AML-193 (cell line): ENCODE measurements at places on chromosomes 12 and 14.

GRCh38 chr14:104864267-104865080, 594 bp upstream of the CEP170B start:
- no peak for DNase-seq

DNA sequence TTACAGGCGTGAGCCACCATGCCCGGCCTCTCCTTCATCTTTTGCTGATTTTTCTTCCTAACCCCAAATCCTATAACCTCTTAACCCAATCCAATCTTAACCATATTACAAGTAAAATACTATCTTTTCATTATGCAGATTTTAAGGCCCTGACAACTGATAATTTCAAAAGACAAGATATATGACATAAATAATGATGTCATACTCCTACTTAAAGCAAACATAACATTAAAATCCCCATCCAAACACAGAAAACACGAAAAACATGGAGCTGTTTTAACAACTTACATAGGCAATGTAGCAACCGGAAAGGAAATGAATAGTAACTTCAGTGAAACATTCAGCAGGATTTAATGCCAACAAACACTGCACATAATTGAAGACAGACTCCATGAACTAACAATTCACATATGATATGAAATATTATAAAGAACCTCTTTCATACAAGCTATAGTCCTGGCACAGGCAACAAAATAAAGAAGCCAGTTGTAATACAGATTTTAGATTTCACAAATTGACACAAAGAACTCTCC, 21.5 kb downstream of the USP44 start:
- no peak for DNase-seq

DNA sequence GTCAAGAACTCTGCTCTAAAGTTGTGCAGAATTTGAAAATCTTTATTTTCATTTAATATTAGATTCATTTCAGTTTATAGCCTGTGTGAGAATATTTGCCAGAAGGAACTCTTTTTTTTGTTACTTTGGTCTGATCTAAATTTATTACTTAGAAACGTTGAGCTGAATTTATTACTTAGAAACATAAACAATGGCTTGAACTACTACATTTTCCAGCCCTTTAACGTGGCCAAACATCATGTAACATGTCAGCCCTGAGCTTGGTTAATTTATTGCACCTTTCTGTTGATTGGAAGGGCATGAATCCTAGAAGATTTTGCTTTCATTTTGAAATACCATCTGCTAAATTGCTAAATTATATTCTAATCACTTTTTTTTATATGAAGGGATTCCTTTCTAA, 241.4 kb downstream of the TMEM117 start:
- no peak for DNase-seq

DNA sequence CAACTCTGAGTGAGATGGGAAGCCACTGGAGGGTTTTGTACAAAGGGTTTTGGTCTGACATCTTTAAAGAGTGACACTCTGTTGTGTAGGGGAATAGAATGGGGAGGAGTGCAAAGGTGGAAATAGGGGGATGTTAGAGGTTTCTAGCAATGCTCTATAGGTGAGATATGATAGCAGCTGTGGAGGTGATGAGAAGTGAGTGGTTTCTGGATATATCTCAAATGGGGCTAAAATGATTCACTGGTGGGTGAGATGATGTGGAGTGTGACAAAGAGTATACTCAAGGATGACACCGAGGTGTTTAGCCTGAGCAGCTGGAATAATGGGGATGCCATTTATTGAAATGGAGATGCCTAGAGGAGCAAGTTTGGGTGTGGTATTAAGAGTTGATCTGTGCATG, 426.4 kb downstream of the PCNX1 start:
- DNase-seq, result no peak

- no peak for DNase-seq
Measured at GRCh38 chr14:96479435-96480146, 22.6 kb upstream of the PAPOLA start.

- DNase-seq, result no peak
Measured at GRCh38 chr14:71668186-71668912, 263.9 kb upstream of the RGS6 start.

- no peak for DNase-seq
Measured at GRCh38 chr12:47774663-47775062, 1.6 kb downstream of the SLC48A1 start.

- DNase-seq, result no peak
Measured at GRCh38 chr12:80807640-80808288, 91.1 kb downstream of the MYF5 start.

- no peak for DNase-seq
Measured at GRCh38 chr12:93868771-93869170, 191.6 kb downstream of the CRADD start.

- DNase-seq, result no peak
Measured at GRCh38 chr12:109549613-109550270, 23.6 kb downstream of the MMAB start.

- no peak for DNase-seq
Measured at GRCh38 chr12:6375269-6376078, at the start of gene SCNN1A. Gene SCNN1A (minus strand): TSS chr12:6375563. CDS start chr12:6374783, 780 bp downstream.

DNA sequence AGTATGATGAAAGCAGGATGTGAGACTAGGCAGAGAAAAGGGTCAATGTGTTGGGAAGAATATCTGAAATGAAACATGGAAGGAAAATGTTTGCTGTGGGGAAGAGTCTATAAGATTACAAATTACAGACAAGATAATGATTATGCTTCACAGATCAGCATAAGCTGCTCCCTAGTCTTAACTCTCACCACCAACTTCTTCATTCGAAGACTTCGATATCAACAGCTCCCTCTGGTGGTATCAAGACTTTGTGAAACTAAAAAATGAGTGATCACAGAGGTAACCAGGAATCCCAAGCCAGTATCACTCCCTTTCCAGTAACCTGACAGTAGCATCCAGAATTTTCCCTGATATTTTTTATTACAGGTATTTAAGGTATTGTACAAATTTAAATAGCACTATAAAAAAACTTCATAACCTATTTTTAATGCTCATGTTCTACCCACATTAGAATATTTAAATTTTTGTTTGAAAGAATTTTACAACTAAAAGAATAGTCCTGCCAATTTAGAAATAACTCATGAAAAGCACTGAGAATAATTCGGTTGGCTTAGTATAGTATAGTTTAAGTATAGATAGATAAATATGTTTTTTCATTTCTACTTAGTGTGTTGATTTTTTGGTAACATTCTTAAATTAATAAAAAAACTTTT, 84.4 kb downstream of the C2CD5 start:
- DNase-seq, result peak; percentile 56

DNA sequence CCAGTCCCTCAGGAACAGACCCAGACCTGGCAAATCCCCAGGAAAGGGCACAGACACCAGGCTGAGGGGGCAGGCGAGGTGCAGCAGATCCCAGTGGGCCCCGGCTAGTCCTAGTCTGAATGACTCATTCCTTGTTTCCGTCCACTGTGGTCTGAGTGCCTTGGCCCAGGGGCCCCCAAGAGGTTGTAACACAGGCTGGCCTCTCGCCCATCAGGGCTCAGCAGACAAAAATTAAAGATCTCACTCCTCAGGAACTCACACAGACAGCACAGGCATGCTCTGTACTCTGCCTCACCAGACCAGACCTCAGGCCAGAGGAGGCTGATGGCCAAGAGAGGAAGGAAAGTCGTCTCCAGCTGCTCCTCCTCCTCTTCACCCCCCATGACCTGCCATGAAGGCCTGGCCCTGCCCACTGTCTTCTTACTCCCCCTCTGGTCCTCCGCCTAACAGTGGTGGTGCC, 7.7 kb upstream of the LTBP2 start:
- no peak for DNase-seq

DNA sequence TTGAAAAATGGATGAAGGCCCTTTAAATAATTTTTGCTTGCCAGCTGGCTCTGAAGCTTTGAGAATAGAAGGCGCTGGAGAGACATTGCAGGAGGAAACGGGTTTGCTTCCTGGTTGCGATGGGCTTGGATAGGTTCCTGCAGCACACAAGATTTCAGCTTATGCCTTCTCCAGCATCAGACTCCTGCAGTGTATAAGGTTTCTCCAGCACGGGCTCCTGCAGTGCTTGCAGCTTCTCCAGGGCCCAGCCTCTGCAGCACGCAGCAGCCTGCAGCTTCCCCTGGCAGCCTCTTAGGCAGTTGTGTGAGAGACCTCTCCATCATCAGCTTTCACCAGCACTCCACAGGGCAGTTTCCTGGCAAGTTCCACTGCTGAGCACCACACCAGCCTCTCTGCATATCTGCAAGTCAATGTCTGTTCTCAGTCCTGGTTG, 78.7 kb upstream of the ZDHHC17 start:
- DNase-seq, result peak; percentile 41

- no peak for DNase-seq
Measured at GRCh38 chr14:81385886-81386285, 14.2 kb downstream of the STON2 start.

- DNase-seq, result no peak
Measured at GRCh38 chr14:78399316-78399889, 229.2 kb downstream of the NRXN3 start.

- no peak for DNase-seq
Measured at GRCh38 chr12:106416273-106416672, 58.7 kb downstream of the POLR3B start.

GRCh38 chr12:24206621-24207020, 257.2 kb upstream of the SOX5 start:
- DNase-seq, result no peak

DNA sequence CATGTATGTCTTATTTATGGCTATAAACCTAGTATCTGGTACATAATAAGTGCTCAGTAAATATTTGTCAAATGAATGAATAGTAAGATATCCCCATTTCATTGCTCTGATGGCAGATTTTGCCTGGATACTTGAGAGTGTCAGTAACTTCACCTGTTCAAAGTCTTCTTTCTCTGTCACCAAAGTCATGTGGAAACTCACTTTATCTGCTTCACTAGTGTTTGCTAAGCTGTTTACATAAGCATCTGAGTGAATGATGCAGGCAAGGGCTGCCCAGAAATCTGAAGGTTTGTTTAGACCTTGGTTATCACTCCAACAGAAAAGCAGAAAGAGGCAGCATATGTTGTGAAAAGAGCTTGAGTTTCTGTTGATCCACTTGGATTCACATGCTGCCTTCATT, 4.3 kb downstream of the OR4E1 start:
- no peak for DNase-seq

DNA sequence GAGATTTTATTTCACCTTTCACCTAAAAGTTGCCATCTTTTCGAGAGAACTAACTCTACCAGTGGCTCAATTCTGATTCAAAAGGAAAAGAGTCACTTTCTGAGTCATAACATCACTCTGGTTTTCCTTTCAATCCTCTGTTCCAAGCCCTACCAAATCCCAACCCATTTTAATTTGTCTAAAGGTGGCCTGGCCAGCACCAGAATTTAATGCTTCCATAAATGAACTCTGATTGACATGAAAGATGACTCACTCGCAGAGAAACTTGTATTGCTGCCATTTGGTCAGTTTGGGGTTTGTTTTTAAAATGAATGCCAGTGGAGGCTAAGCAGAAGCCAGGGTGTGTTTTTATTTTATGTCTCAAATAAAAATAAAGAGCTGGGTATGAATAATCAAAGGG, 117.4 kb upstream of the SOX5 start:
- no peak for DNase-seq

- DNase-seq, result no peak
Measured at GRCh38 chr12:41140117-41140516, 48.0 kb upstream of the PDZRN4 start.

DNA sequence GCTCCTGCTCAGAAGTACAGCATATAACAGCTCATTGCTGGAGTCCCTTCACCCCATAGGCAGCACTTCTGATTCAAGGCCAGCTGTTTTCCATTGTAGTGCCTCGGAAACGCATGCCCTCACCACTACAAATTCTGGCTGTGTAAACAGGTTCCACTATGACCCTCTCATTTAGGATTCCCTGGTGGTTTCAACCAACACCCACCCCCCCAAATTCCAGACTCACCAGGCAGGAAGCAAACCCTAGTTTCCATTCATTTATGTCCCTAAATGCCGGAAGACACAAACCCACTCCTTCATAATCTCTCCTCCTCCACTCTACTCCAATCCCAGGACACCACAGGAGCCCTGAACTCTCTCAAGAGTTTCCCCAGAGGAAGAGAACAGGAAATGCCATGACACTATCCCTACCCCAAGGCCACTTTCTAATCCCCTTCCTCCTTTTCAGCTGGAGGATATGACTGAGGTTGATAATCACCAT, 75.9 kb upstream of the TMPO start:
- peak; percentile 46 for DNase-seq

DNA sequence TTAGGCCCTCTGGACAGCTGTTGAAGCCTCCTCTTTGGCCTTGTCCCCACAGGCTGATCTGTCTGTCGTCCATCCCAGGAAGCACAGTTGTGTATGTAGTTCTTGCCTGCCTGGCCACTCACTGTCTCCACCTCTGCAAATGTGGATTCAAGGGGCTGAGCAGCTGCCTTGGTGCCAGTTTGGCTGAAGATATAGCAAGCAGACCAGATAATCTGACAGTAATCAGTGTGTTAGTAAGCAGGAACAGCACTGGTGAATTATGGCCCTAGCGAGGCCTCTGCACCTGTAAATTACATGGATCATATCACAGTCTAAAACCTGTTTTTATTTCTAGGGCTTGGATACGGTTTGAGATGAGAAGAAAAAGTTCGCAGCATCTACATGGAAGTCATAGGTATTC, 282.5 kb upstream of the NOS1 start:
- no peak for DNase-seq

- no peak for DNase-seq
Measured at GRCh38 chr12:96828169-96828789, 78.8 kb upstream of the NEDD1 start.

DNA sequence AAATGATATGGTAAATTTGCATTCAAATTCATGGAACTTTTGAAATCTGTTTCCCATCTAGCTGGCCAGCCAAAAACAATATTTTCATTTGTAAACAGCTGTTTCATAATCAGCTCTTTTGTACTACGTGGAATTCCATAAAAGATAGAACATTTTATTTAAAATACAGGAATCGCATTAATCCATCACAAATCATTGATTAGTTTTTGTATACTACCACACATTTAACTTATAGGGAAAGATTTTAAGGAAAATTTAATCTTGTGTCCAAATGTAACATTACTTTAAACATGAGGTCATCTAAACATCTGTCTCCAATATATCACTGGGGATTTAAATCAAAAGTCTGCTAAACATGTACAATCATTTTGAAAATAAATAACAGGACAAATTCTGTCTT, 33.5 kb downstream of the SLC25A21 start:
- no peak for DNase-seq

DNA sequence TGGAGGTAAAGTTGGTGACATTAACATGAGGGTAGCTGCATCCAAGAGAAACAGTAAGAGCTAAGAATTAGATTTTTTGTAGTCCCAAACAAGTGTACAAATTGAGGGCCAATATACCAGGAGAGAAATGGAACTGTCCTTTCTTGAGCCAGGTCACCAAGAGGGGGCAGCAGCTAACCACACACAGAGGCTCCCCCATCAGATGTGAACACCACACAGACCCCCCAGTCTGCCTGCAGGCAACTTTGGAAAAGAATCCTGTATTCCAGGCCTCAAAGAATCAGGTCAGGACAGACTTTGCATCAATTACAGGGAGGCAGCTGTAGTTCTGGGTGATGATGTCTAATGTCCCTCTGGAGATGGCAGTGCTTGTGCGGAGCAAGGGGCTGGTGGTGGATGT, 77.9 kb downstream of the SPTB start:
- DNase-seq, result no peak

DNA sequence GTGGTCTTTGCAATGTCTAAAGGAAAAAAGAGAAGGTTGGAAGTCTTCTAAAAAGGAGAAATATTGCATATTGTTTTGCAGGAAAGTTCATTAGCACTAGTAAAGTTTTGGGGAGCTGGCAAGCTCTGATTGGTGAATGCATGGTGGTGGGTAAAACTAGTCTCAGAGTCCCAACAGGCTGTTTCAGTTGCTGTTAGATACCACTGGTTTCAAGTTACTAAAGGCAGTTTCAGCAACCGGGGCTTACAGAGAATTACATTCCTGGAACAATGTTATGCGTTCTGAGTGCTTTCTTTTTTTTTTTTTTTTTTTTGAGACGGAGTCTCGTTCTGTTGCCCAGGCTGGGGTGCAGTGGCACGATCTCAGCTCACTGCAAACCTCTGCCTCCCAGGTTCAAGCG, 208.2 kb downstream of the EPS8 start:
- no peak for DNase-seq
